CD4-positive, alpha-beta T cell treated with Interleukin-17A for 4 hours (primary cell): ENCODE measurements at places on chromosomes 3 and 15.
A peak's percentile ranks its signal among the peaks of the same experiment; 100 is the strongest.

GRCh38 chr3:168457954-168458539, 362.3 kb upstream of the GOLIM4 start:
- DNase-seq, result no peak

- DNase-seq, result no peak
These were observed 23.5 kb upstream of the ELP6 start for GRCh38 chr3:47536967-47537366.

- no peak for DNase-seq
These were observed 13.5 kb upstream of the ZFYVE19 start for GRCh38 chr15:40793216-40793989.

- DNase-seq, result no peak
These were observed 28.7 kb downstream of the ARID3B start for GRCh38 chr15:74569731-74570070.

DNA sequence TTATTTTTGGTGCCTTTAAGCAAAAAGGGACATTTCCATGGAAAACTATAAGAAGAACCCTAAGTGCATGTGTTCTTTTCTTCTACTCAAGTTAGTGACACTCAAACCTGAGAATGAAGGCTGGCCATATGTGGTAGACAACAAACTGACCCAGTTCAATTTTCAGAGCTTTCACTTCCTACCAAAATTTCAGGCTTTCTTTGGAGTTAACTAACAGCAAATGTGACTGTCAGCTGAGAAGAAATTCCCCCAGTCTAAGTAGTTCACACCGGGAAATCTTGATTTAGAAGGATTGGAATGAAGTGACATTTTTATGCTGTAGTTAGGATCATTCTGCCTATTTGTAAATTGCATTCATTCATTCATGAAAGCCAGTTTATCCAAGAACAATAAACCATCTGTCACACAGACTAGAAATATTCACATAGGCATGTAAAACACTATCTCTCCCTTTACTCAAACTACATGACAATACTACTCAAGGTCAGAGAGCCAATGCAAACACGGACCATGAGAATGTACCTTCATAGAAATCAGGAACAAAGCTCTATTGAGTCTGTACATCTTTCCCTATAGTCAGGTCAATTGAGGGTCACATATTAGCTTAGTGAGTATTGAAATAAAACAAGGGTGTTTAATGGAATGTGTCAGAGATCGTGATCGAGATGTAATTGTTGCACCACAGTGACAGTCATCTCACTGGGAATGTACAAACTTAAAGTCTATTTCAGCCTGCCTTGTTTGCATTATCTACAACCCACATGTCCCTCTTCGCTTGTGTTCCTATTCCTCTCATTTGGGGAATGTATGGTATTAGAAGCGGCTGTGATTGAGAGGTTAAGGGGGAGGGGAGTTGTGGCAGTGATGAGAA, 113.8 kb upstream of the TGFBR2 start:
- no peak for DNase-seq

DNA sequence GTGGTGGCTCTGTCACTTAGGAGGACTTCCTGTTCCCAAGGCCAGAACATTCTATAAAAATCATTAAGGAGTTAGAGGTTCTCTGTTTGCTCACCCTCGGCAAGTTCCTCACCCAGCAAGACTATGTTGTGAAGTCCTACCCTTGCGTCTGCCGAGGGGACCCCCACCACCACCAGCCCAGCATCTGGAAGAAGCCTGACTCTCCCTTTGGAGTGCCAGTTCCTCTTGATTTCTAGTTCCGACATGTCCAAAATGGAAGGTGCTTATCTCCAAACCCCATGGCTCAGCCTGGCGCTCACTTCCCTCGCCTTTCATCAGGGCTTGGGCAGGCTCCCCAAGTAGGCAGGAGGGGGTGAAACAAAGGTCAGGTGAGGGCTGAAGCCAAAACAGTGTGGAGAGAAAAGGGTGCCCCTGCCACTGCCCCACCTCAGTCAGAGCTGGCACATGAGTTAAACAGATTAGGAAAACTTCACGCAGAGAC, 41.0 kb downstream of the BHLHE40 start:
- DNase-seq, result no peak

DNA sequence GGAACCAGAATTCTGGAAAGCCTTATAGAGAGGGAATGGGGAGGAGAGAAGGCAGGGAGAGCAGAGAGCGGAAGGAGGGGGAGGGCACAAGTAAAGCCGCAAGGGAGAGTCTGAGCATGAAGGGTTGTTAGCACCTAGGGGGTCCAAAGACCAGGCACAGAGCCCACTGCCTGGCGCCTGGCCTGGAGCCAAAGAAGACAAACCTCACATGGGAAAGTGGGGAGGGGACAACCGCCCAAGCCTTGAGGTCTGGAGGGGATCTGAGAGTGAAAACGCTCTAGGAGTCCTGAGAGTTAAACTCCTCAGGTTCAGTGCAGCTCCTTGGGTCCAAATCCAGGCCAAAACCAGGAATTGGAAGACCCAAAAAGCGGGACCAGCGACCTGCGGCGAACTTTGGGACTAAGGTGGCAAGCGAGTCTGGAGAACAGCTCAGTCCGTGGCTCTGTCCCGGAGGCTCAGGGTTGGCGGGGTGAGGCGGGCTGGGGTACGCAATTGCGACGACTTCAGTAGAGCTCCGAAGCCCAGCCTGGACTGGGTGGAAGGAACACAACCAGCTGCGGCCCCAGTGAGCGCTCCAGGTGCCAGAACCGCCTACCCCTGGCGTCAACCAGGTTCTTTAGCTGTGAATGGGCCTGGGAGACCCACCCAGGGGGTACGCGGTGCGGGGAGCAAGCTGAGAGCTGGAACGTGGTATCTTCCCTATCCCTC, 807 bp upstream of the INAFM2 start:
- no peak for DNase-seq

- peak; percentile 4 for DNase-seq
These were observed 337.2 kb downstream of the ZBTB20 start for GRCh38 chr3:114809668-114810413.

DNA sequence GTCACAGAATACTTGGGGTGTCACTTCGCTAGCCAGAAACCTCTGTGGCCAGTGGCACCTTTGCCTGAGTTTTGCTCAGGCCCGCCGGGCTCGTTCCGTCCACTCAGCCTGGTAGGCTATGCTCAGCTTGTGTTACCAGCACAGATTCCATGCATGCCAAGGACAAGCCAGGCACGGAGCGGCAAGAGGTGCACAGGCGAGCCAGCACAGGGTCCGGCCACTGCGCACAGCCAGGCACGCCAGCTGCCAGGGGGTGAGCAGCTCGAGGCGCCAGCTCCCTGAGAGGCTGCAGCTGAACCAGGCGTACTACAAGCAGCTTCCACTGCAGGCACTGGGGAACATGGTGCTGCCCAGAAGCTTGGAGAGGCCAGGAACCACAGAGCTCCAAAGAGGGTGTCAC, 14.7 kb downstream of the PCYT1A start:
- no peak for DNase-seq

DNA sequence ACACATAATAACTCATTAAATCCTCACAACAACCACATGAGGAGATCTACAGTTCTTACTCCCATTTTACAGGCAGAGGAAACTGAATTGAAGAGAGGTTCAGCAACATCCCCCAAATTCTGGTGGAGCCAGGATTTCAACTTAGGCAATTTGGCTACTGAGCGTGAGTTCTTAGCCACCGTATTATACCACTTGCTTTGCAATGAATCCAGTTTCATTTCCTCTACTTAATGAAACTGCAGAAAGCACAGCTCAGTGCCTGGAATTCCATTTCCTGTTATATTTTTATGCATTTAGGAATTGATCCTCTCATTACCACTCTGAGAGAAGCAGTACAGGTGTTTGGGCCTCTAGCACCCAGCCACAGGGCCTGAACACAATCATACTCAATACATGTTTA, 4.3 kb downstream of the ZNF860 start:
- DNase-seq, result no peak

- DNase-seq, result no peak
These were observed 86.1 kb downstream of the SAMMSON start for GRCh38 chr3:70085613-70086012.

- no peak for DNase-seq
These were observed 72.5 kb downstream of the OPA1 start for GRCh38 chr3:193665370-193665989.

GRCh38 chr15:96756146-96756545, 425.6 kb downstream of the NR2F2 start:
- no peak for DNase-seq

- no peak for DNase-seq
These were observed 4.1 kb downstream of the CCR8 start for GRCh38 chr3:39333607-39334006.

- DNase-seq, result no peak
These were observed 105.7 kb downstream of the LRTM1 start for GRCh38 chr3:54822206-54822605.

DNA sequence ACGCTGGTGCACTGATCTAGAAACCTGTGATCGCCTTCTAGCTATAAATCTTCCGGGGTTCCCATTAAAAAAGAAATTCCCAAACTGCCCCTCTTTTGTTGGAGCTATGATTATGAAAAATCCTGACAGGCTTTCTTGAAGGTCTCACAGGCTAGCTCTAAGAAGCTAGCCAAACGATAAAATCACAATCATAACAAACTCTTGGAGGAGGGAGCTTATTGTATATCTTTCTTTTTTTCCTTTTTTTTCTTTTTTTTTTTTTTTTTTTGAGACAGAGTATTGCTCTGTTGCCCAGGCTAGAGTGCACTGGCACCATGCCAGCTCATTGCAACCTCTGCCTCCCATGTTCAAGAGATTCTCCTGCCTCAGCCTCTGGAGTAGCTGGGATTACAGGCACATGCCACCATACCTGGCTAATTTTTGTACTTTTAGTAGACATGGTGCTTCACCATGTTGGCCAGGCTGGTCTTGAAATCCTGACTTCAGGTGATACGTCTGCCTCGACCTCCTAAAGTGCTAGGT, 72.0 kb downstream of the MYO1E start:
- DNase-seq, result peak; percentile 13

DNA sequence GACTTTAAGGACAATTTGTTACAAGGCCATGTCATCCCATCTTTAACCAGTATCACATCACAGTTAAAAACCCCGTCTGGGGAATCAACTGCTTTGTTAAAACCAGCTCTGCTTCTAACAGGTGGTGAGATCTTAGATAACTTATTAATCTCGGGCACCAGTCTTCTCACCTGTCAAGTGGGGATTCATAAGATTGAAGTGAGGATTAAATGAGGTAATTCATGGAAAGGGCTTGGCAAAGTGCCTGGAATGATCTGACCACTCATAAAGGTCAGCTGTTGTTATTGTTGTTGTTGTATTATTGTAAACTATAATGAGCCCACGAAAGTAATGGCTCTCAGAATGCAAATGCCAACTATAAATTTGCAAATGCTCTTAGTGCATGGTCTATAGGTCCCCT, 30.1 kb upstream of the SLC24A5 start:
- no peak for DNase-seq

- DNase-seq, result no peak
These were observed 73.2 kb upstream of the CTXND1 start for GRCh38 chr15:80325206-80325605.

- no peak for DNase-seq
These were observed 163.5 kb downstream of the CNTN4 start for GRCh38 chr3:2262204-2262603.

DNA sequence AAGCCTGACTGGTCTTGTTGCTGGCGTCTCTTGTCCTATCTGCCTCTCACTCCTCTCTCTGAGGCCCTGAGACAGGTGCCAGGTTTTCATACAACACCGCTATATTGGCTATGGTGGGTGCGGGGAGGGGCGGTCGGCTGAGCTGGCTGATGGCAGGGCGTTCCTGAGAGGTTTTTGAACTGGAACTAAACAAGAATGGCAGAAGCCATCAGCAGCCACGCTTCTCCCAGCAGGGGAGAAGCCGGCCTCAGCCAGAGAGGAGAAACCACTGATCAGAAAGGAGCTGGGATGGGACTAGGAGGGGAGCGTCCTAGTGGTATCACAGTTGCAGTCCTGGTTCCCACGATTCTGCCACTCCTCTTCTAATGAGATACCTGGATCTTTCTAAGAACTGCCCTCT, 89.9 kb upstream of the PRR23E start:
- no peak for DNase-seq

DNA sequence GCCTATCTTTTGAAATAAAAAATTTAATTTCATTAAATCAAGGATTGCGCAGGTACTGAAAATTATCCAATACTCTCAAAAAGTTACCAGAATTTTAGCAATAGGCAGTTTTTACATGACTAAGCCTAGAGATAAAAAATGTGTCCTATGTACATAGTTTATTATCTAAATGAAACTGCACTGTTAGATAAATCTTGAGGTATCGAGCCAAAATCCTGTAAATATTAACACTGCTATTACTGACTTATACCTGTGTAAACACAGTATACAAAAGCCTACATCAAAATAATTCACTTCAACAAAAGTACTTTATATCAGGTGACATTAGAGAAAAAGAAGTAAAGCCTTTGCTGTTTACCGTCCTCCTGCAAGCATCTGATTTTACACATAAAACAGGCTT, 60.7 kb downstream of the TASOR start:
- DNase-seq, result no peak

GRCh38 chr3:195511136-195511535, 32.0 kb downstream of the PPP1R2 start:
- no peak for DNase-seq

- no peak for DNase-seq
These were observed 241.4 kb downstream of the EDEM1 start for GRCh38 chr3:5428607-5429516.

DNA sequence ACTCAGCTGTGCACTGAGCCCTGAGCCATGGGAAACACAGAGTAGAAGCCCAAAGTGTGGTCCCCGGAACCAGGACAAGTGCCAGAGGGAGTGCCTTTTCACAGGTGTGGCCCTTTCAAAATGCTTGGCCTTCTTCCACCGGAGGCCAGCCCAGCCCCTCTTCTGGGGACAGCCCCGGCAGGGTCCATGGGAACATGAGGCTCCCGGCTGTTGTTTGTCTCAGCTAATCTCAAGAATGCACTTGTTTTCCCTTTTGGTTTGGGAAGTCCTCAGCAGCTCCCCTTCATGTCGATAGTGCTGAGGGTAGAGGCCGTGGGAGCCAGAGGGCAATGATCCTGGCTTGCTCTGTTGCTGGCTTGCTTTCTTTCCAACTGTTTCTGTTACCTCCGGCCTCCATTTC, 91.1 kb upstream of the MRPS22 start:
- no peak for DNase-seq

- DNase-seq, result no peak
These were observed 9.6 kb downstream of the KLF15 start for GRCh38 chr3:126347543-126348161.

DNA sequence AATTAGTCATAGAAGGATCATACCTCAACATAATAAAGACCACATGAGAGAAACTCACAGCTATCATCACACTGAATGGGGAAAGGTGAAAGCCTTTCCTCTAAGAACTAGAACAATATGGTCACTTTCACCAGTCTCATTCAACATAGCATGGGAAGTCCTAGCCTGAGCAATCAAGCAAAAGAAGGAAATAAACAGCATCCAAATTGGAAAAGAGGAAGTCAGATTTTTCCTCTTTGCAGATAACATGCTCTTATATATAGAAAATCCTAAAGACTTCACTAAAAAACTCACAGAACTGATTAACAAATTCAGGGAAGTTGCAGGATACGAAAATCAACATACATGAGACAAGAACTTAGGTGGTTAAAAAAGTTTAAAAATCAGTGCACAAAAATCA, 24.7 kb downstream of the MAP3K13 start:
- no peak for DNase-seq
